SK-MEL-5 (cell line): ENCODE measurements at places on chromosomes 13 and 19.

DNA sequence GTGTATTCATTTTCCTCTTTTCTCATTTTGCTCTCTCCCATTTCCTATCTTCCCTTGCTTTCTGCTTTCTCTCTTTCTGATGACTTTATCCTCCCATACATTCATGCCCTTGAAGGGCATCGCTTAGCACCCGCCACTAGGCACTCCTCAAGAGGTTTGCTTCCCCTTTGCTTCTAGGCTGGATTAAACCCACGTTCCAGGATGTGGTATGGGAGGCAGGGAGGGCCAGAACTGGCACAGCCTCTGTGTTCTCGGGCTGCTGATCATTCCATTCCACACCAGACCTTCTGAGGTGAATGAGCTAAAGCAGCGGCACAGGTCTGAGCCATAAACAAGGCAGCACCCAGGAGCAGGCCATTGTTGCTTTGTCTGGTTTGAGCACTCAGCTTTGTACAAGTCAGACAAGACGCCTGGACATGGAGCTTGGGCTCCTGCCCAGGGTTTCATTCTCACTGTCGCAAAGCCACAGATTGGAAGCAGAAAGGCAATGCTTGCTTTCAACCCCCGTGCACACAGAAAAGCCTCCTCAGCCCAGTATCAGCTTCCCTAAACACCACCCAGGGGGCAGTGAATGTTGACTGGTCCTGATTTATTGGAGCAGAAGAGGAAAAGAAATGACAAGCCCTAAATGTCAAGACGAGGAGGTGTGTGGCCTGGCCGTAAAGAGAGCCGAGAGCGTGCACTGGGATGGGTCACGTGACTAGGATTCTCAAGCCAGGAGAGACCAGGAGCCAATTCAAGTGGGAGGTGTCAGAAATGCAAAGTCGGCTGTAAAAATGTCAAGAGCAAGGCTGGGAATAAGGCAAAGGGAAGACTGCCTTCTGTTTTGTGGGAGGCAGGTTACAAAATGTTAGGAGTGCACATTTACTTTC is 218.0 kb upstream of the SERP2 start:
- no peak for DNase-seq

DNA sequence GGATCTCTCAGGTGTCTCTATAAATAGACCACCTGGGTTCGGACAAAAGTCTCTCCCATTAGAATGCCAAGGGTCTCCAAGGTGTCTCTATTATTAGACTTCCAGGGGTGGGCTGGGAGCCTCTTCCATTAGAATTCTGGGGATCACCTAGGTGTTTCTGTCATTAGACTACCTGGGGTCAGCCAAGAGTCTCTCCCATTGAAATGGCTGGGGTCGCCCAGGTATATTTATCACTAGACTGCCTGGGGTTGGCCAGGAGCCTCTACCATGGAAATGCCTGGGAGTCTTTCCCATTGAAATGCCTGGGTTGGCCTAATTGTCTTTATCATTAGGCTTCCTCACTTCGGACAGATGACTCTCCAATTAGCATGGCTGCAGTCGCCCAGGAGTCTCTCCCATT is 1565.5 kb downstream of the UQCRFS1 start:
- DNase-seq: no peak

DNA sequence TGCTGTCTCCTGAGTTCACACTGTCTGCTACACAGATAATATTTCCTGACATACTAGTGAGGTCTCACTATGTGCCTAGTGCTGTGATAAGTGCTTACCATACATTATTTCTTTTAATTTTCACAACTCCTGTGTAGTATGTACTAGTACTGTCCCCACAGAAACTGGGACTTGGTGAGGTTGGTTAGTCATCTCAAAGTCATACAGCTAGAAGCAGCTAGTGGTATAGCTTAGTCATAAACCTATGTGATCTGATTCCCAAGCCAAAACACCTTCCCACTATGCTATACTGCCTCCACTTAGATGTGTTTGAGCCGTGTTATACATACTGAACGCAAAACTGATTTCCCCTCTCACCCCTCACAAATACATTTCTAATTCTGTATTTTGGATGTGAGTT is 10.5 kb downstream of the MTMR6 start:
- DNase-seq: no peak

- no peak for DNase-seq
Measured at GRCh38 chr13:46173656-46174055, 8.3 kb downstream of the LCP1 start.

DNA sequence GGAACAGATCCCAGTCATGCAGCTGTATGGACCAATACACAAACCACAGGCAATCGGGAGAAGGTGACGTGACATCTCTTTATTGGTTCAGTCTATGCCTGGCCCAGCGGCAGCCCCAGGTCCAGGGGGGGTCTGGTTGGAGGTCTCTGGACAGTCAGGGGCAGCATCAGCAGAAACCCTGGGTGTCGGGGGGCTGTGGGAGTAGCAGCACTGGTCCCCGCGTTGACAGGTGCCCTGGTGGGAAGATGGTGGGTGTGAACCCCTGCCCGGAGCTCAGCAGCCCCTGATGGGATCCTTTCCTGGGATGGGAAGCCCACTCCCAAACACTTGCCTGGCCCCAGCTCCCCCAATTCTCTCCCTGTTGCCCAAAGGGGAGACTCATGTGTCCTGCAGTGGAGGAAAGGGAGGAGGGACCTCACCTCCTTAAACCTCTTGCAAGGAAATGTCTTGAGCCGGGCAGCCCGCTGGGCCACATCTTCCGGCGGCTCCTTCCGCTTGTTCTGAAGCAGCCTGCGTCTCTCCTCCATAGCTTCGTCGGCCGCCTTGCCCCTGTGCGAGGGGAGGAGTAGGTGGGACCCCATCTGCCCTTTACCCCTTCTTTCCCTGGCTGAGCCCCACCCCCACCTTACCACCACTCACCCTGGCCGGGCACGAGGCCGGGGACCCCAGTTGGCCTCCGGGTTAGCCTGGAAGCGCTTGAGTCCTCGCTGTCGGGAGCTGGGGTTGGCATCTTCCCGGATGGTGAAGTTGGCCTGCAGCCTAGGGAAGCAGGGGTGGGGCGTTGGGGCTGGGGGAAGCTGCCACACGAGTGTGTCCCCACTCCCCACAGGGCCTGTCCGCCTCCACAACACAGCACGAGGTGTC is 2.4 kb upstream of the LYL1 start:
- no peak for DNase-seq

DNA sequence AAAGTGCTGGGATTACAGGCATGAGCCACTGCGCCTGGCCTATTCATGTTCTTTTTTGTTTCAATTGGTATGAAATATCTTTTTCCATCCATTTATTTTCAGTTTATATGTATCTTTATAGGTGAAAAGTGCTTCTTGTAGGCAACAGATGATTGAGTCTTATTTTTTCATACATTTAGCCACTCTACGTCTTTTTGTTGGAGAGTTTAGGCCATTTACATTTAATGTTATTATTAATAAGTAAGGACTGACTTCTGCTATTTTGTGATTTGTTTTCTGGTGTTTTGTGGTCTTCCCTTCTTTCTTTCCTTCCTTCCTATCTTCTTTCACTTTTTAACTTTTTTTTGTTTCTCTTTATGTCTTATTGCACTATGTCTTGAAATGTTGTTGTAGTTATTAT is 16.7 kb upstream of the KBTBD7 start:
- no peak for DNase-seq

GRCh38 chr13:42808341-42808940 is 27.1 kb downstream of the FAM216B start:
- no peak for DNase-seq

DNA sequence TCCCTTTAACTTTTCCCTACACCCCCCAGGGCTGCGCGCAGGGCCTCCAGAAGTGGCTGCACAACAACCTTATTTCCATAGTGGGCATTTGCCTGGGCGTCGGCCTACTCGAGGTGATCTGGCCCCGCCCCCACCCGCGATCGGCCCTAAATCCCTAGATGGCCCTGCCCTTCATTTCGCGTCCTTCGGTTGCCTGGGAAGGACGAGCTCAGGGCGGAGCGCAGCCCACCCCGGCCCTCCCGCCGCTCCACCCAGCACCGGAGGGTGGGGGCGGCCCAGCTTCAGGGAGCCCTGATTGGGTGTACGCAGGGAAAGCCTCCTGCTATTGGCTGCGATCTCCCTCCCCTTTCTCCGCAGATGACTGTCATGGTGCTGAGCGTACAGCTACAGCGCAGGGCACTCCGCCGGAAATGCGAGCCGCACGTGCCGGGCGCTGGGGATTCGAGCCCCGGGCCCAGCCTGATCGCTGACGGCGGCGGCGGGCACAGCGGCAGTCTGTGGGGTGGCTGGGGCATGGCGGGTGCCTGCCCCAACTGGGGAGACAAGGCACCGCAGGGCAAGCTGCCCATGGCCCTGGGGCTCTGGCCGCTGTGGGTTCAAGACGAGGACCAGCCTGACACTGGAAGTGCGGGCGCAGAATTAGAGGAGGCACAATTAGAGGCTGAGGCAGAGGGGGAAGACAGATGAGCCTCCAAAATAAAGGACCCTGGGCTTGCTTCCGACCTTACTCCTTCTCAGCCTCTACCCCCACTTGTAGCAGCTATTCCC is 4.3 kb downstream of the CD37 start:
- no peak for DNase-seq

DNA sequence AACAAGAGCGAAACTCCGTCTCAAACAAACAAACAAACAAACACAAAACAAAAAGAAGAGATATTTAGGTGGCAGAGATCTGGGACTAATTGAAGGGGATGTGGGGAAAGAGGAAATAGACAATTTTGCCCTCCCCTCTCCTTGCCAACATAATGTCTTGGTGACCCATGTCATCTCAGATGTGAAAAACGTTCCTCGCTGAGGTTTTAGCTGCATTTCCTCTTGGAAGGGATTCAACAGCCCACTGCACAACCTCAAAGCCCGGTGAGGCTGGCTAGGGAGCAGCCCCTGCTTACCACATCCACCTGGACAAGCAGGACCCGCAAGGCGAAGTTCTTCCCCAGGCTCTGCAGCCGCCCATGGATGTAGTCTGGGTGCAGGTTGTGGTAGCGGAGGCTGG is 4.9 kb downstream of the ERCC1 start:
- DNase-seq: no peak

GRCh38 chr19:1468821-1469254 is 10.2 kb downstream of the C19orf25 start:
- DNase-seq: no peak

GRCh38 chr19:3047496-3048189 is 14.7 kb downstream of the TLE5 start:
- DNase-seq: peak; percentile 54

DNA sequence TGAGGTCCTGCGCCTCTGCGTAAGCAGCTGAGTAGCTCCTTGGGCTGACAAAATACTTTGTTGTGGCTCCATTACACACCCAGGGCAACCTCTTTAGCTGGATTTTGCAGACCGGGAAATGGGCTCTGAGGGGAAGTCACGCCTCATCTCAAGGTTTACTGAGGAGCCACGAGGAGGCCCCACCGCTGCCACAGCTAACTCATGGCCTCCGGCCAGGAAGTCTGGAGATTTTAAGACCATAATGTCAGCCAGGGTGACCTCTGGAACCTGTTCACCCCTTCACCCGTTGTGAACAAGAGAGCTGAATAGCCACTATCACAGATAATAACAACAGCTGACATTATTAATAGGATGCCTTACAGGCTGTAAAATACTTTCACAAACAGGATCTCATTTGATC is 351.3 kb upstream of the TMTC4 start:
- DNase-seq: no peak

GRCh38 chr13:39565036-39565949 is 37.7 kb downstream of the LHFPL6 start:
- DNase-seq: peak; percentile 44

GRCh38 chr13:106243011-106243565 is 292.4 kb downstream of the EFNB2 start:
- DNase-seq: no peak

- DNase-seq: peak; percentile 72
Measured at GRCh38 chr13:45851171-45851921, at the start of gene SIAH3. TSS of gene SIAH3 (minus strand) at chr13:45851753. CDS start at chr13:45851629, 124 bp downstream.

DNA sequence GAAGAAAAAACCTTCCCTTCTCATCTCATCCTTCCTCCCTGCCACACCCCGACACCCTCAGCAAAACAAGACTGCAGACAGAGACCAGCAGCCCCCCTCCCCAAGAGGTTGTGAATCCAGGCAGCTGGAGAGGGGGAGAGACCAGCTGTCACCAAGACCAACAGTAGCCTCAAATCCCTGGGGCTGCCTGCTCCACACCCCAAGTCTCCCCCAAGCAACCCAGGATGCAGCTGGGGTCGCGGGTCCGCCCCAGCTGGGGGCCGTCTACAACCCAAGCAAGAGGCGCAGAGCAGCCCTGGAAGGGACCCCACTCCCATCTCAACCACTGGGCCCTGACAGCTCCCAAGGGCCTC is 7.1 kb downstream of the KLF16 start:
- no peak for DNase-seq

DNA sequence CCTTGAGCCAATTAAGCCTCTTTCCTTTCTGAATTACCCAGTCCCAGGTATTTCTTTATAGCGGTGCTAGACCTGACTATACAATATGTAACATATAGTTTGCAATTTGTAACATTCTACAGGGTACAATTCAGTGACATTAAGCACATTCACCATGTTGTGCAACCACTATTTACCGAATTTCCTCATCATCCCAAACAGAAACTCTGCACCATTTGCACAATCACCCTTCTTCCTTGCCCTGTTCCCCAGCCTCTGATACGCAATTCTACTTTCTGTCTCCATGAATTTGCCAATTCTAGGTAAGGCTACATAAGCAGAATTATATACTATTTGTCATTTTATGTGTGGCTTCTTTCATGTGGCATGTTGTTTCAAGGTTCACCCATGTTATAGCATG is 13.7 kb upstream of the SIGLEC10 start:
- no peak for DNase-seq

DNA sequence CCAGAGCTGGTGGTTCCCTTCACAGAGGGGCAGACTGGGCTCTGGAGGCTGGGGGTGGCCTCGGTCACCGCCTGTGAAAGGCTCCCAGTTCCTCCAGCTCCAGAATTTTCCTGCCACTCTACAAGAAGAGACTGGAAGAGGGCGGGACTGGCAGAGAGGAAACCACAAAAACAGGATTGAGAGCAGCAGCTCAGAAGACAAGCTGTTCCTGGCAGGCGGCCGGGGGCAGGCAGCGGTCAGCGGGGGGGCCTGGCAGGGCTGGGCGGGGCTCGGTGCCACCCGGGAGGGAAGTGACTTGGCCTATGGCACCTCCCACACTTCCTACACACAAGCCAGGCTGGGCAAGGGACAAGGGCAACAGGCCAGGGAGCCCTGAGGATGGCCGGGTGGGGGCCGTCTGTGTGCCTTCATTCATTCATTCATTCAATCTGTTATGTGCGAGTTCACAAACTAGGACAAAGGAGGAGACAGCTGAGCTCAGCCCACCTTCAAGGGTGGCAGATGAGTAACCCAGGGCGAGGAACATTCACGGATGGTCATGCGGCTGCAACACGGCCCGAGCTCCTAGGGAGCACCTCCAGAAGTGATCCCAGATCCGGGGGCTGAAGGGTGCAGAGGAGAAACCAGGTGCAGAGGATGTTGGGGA is 16.9 kb upstream of the BTBD2 start:
- peak; percentile 88 for DNase-seq

DNA sequence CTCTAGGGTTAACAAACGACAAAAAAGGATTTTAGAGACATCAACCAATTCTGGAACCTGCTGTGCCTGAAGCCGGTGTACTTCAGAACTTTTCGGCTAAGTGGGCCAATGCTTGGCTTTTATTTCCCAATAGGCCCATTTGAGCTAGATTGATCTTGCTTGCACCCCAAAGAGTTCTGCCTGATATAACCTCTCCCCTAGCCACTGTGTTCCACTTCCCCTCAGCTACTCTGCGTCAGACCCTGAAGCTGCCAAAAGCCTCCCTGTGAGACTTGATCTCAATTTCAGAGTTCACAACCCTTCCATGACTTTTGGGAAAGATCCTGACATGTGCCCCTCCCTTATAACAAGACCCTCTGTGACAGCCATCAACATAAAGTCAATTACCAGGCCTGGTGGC is 5.6 kb upstream of the SIGLEC14 start:
- DNase-seq: no peak
